Regular cardiac myocyte (primary cell): ENCODE measurements at places on chromosomes 6 and 20. TPM values are rescaled to one million over a fixed set of nuclear protein-coding genes. Genes with fewer than 3 reads are reported as not detected.

The ZKSCAN4 gene
- total RNA-seq = 4.8 and 6.2 TPM in 2 replicates

The PARD6B gene
- total RNA-seq = 0.96 and 1.7 TPM in 2 replicates

The PAK5 gene
- total RNA-seq = not detected in 2 replicates

The ZBTB46 gene
- total RNA-seq = 4.8 and 14.6 TPM in 2 replicates

The CD83 gene
- 0.38 and 3.1 TPM in 2 replicates for total RNA-seq
